ENCODE measurements at places on chromosomes 6 and 20.
A peak's percentile ranks its signal among the peaks of the same experiment; 100 is the strongest.

- DNase-seq = no peak
These were observed 122.8 kb upstream of the CLDN20 start for GRCh38 chr6:155141002-155141401.

- DNase-seq = no peak
These were observed 59.1 kb downstream of the AGPAT4 start for GRCh38 chr6:161214722-161215121.

DNA sequence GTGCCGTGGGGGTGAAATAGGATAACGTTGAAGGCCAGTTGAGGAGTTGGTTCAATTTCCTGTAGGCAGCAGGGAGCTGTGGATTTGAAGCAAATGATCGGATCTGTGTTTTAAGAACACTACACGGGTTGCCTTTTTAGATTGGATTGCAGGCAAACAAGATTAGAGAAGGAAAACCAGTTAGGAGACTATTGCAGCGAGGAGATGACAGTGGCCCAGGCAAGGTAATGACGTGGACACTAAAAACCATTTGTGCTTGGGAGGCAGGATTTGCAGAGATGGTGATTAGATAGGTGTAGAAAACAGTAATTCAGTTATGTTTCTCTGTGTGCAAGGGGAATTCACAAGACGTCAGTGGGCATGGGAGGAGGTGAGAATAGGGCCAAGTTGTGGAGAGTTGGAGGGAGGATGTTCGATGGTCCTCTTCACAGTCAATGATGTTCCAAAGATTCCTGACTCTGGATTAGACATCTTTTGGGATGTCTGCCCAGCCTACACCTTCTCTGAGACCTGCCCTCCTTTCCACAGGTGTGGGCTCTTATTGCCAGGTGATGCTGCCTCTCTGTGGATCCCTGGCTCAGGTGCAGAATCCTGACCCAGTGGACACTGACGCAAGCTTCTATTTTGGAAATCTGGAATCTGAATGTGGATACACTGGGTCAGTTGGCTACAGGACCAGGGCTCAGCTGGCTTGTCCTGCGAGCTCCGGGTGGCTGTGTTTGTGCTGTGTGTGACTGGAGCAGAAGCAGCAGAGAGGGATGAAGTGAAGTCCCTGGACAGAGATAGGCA is 54.2 kb downstream of the TFAP2C start:
- DNase-seq = no peak

- DNase-seq = no peak
These were observed 34.3 kb upstream of the POU5F1 start for GRCh38 chr6:31204751-31205145.

GRCh38 chr6:38080360-38080759 is 260.8 kb downstream of the ZFAND3 start:
- DNase-seq = no peak

DNA sequence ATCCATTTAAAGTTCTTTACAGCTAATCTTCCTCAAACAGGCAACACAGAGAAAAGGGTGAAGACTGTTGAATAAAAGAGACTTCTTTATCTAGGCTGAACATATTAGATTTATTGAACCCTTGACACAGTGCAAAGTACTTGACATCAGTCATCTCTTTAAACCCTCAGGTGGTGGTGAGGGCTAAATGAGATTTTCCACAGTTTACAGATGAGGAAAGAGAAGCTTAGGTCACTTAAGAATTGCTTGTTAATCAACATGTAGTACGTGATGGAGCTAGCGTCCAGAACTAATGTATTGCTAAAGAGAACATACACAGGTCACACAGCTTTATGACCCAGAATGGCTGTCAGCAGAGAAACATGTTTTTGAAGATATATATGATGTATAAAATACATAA is 193.4 kb upstream of the LAMP5 start:
- DNase-seq = no peak

GRCh38 chr20:17538517-17539170 is 7.5 kb upstream of the BFSP1 start:
- no peak for DNase-seq

- no peak for DNase-seq
These were observed 41.9 kb upstream of the CTNNBL1 start for GRCh38 chr20:37651932-37652331.

DNA sequence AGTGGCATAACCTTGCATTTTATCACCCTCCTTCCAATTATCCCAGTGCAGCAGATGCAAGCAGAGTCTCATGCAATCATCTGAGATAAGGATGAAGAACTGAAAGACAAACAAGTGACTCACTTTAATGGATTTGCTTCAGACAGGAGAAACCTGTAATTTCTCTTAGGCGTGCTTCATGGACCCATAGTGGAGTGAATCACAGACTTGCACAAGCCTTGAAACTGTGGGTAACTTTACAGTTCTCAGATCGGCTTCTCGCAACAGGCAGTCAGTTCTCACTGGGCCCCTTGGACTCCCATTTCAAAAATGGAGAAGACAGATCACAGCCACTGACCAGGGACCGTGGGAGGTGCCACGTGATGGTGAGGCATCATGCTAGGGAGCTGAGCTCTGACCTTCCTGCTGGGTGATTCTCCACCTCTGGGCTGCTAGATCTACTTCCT is at the start of gene ADGRF4:
Gene ADGRF4 (plus strand): TSS at position 239 of the 446 bp plus-strand sequence. CDS start 8,666 bp downstream, outside the sequence.
- DNase-seq = no peak

DNA sequence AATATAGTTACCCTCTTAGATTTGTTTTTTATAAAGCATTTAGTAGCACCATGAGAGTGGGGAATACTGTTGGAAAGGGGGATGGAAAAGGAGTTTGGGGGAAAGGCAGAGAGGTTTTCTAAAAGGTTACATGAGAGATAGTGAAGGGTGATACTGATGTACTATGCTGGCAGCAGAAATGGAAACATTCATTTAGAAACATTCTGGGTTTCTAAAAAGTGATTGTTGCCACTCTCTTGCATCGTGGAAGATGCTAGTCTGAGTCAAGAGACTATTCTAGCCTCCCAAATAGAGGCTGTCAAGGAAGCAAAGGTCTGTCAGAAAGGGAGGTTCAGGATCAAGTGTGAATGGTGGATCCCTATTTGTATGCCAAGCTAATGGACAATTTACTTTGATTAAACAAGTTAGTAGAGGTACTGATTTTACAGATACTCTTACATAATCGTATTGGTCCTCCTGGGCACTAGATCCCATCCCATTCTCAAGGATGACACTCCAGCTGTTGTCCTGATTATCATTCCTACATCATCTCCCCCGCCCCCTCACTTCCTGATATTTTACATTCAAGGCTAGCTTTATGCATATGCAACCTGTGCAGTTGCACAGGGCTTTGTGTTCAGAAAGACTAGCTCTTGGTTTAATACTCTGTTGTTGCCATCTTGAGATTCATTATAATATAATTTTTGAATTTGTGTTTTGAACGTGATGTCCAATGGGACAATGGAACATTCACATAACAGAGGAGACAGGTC is 15.4 kb upstream of the ABT1 start:
- DNase-seq = no peak

DNA sequence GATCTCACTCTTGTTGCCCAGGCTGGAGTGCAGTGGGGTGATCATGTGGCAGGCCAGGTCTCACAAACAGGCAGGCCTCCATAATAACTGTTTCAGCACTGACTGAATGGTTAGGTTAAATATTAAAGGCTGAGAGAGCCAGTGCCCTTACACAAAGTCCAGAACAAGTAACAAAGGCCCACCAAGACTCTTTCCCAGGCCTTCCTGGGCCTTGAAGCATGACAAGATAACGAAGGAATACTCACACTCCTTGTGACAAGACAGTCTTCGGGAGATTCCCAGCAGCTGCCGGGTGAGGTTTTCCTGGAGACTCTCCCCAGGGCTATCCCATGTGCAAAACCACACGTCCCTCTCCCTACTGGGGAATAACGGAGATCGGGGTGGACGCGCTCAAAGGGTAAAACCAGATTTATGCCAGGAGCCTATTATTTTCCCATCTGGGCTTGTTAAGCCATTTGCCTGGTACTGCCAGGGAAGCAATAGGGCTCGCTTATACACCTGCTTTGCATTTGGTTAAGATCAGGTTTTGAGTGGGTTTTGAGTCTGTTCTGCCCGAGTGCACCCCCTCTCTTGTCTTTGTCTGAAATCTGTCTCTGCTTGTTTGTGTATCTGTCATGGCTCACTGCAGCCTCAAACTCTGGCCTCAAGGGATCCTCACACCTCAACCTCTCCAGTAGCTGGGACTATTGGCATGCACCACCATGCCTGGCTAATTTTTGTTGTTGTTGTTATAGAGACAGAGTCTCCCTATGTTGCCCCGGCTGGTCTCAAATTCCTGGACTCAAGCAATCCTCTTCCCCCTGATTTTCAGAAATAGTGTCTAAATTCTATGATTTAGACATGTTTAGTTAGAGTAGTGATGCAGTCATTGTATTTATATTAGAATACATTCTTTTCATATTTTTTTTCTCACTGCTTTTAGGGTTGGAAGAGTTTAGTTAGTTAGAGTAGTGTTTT is 1.4 kb upstream of the ENPP3 start:
- DNase-seq = no peak

DNA sequence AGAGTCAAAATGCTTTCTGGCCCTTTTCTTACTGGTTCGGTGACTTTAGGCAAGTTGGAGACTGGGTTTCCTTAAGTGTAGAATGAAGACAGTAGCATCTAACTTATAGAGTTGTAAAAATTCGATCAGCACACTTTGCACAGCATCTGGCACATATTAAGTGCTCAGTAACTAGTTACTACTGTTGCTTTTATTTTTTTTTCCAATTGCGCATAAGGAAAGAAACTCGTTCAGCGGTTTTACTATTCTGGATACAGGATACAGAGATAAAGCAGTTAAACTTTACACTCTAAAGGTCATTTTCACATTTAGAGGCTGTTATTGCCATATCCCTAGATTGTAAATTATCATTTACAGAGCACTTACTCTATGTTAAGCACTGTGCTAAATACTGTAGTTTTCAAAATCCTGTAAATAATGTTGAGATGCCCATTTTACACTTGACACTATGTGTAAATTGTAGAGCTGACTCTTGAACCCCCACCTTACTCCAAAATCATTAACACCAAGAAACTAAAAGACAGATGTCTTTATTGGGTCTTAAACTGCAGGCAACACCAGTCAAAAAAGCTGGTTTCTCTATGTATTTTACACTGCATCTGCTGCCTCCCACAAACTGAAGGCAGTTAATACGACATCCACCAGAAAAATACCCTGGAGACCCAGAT is 886 bp downstream of the ROMO1 start:
- no peak for DNase-seq

GRCh38 chr20:25466846-25467245 is 59.4 kb downstream of the GINS1 start:
- DNase-seq = no peak

GRCh38 chr20:34262488-34263288 is 21.5 kb downstream of the ASIP start:
- DNase-seq = no peak

GRCh38 chr6:135600086-135600702 is 102.7 kb upstream of the AHI1 start:
- peak; percentile 22 for DNase-seq

- DNase-seq = no peak
These were observed 56.7 kb downstream of the APCDD1L start for GRCh38 chr20:58458342-58459057.

GRCh38 chr6:151436802-151437201 is 15.1 kb downstream of the RMND1 start:
- no peak for DNase-seq

GRCh38 chr6:148455225-148455624 is 112.6 kb downstream of the SASH1 start:
- no peak for DNase-seq

GRCh38 chr6:156902782-156903181 is 125.6 kb downstream of the ARID1B start:
- DNase-seq = no peak

- no peak for DNase-seq
These were observed 533.3 kb downstream of the HACE1 start for GRCh38 chr6:104326173-104327001.

- no peak for DNase-seq
These were observed 27.2 kb downstream of the SLC16A10 start for GRCh38 chr6:111114482-111114881.

DNA sequence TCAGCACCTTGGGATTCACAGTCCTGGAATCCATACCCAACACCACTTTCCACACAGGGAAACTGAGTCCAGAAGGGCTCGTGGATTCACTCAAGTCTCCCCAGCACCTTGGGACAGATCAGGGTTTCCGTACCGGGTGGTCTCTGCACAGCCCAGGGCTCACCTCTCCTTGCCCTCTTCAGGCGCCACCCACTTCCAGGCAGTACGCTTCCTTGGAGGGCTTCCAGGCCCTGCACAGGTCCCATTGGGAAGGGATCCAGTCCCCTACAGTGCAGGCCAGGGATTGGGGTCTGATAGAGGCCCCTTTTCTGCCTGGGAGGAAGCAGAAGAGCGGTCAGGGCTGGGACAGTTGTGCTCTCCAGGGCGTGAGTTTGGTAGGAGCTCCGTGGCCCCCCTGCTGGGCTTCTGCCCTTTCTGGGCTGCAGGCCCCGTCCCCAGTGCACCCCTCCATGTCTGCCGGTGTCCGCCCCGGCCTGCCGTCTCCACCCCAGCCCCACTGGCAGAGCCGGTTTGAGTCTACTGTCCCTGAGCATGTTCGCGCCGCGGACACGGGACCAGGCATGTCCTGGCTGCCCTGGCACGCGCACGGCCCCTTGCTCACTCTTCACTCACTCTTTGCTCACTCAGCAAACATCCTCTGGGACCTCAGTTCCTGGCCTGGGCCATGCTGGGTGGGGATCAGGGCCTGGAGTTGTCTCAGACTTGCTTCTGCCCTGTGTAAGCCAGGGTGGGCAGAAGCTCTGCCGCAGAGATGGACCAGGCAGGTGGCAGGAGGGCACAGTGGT is 12.6 kb downstream of the SRC start:
- DNase-seq = no peak

- DNase-seq = no peak
These were observed 151.1 kb downstream of the KHDC1L start for GRCh38 chr6:73074175-73074574.

- DNase-seq = no peak
These were observed 210.0 kb upstream of the TAB2 start for GRCh38 chr6:149107520-149107919.

DNA sequence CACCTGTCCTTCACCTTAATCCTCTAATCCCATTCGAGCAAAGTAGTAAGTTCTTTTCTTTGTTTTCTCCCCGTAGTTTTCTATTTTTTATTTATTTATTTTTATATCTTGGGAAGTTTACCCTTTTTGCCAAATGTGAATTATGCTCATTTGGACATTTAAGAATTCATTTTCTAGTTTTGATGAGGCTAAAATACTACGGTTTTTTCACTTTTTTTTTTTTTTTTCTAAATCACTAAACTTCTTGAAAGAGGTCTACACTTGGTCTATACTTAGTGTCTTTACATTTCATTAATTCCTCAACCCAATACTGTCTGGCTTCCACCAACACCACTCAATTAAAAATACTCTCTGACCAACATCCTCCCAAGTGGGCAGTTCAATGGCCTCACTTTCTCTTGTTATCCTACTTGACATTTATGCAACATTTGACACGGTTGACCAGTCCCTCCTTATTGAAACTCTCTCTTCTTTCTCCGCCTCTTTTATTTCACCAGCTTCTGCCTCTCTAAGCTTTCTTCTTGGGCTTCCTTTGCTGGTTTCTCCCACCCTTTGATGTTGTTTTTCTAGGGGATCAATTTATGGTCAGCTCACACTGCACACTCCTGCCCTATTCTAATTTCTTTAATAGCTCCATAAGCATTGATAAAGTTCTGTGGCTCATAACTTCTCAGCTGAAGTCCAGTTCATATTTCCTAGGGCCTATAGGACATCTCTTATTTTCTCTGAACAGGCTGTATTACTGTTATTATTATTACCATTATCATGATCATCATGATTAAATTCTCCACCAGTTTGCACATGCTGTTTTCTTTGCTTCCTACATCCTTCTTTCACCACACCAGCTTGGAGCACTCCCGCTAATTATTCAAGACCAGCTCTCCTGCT is 72.6 kb upstream of the CITED2 start:
- no peak for DNase-seq

All from left hindlimb (tissue), 1 donor.